ENCODE measurements at places on chromosomes 16 and 17. TPM values are rescaled to one million over a fixed set of nuclear protein-coding genes. Genes with fewer than 3 reads are reported as not detected.

DNA sequence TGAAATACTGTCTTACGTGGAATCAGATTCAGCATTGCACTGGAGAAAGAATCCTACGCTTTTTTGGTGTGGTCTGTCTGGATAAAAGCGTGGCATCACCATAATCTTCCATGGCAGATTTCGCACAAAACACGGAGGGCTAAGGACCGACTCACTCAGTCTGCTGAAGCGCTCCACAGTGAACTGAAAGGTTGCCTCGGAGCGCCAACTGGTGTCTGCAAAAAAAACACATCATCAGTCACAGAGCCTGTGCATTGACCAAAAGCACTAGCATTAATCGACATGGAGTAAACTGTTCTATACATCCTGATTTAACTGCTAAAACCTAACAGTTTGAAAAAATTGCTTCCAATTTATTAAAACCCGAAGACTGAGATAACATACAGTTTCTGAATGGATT is 40.5 kb downstream of the USP7 start:
- no peak for DNase-seq

DNA sequence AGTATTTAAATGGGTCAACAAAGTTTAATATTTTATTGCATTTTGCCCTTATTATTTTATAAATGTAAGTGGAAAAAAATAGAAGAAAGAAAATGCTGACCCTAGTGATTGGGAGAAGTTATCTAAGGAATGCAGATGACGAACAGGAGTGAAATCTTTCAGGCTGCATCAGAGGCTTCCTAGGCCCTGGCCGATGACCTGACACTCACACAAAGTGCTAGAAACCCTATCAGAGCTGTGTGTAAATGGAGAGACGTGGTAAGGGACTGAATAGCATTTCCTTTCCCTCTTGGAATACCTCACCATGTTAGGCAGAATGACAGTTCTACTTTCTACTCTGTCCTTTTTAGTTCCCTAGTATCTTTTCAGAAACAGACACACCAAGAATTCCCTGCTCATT is 44.9 kb upstream of the CNEP1R1 start:
- no peak for DNase-seq

KRTAP3-1 gene
- not detected for total RNA-seq

CSH1 gene
- total RNA-seq: not detected

SP2 gene
- total RNA-seq: 24.0 TPM

CA5A gene
- total RNA-seq: 0.13 TPM

ALOX15 gene
- not detected for total RNA-seq

DNA sequence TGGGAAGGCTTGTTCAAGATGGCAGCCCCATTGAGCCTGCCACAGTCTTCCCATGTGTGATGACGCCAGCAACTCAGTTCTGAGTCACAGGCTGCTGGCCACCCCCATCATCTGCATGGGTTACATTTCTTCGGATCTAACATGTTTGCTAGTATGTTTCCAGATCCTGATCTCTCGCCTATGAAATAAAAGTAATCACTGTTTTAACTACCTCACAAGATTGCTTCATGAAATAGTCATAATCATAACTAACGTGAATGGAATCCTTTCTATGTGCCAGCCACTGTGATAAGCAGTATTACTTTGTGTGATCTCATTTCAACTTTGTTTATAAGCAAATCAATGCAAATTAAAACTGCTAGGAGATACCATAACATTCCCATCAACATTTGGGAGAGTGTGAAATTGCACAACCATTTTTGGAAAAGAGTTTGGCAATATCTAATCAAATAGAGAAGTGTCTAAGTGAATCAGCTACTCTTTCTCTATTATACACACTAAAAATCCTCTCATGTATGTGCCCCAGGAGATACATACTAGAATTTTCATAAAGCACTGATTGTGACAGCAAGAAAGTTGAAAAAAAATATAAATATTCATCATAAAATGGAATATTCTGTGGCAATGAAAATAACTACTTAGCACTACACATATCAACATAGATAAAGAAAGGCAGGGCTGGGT is 300.2 kb upstream of the IRX5 start:
- no peak for DNase-seq

OTOP3 gene
- not detected for total RNA-seq

DRC3 gene
- total RNA-seq: not detected

All from activated T-helper 1 cell treated with anti-CD3 and anti-CD28 coated beads, Interleukin-12 subunit alpha, Interleukin-12 subunit beta, Interleukin-2, Interleukin-4 antibody, amounts not matched to agents 30 ng/mL and 10 ng/mL and 1 ng/mL, durations not matched to agents 14 hours and 24 hours and 36 hours (primary cell).